ENCODE measurements at places on chromosomes 3 and 15.

DNA sequence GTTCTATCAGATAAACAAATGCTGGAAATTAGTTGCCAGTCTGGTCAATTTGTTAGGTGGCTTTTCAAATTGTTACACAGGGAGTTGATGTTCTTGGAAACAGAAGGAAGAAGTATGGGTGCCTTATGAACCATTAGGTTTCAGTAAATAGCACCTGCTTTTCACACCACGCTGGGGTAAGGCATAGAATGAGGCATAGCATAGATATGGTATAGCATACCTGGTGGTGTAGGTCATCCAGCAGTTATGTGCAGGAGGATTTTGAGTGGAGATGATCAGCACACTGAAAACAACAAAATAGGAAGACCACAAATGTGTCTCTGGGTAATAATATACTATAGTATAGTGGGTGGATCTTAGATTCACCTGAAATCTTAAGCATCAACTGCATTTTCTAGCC, 121.4 kb downstream of the GMPS start:
- no peak for DNase-seq

DNA sequence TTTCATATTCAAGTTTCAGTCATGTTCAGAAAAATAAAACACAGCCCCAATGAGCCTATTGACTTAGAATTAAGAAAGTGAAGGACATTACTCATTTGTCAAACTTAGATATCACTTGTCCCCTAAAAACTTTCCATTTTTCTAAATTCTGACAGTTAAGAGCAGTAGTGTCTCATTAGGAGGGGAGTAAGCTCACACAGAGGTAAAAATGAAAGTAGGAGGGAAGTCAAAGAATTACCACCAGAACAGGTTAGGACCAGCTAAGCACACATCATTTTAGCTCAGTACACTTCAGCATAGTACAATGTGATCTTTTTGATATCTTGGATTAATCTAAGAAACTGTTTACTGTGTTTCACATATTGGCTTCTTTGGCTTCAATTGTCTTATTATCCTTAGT, 64.3 kb downstream of the OSTN start:
- no peak for DNase-seq

- DNase-seq, result no peak
Observed at GRCh38 chr3:178352326-178353005, 183.8 kb upstream of the KCNMB2 start.

DNA sequence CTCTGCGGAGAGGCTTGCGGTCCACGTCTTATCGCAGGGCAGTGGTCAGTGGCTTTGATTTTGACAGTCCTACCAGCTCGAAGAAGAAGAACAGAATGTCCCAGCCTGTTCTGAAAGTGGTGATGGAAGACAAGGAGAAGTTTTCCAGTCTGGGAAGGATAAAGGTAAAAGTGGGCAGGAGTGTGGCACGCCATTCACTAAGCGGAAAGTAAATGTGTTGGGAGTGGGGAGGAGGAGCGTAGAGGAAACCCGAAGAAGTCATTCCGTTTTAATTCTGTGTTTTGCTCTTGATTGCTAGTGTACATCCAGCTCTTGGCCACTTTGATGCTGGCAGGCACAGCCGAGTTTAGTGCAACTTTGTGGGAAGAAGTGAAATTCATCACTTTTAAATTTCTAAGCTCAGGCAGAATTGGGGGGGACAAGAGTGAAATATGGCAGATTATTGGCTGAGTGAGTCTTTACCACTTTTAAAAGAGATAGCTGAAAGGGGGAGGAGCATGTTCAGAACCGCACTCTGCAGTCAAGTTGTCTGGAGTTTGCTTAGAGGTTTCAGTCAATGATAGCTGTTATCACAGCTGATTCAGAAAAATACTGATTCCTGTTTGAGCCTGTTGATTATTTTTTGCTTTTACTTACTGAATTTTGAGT, 1.8 kb downstream of the ARHGEF26 start:
- DNase-seq, result no peak

- no peak for DNase-seq
Observed at GRCh38 chr3:39146611-39147591, 6.5 kb downstream of the CSRNP1 start.

DNA sequence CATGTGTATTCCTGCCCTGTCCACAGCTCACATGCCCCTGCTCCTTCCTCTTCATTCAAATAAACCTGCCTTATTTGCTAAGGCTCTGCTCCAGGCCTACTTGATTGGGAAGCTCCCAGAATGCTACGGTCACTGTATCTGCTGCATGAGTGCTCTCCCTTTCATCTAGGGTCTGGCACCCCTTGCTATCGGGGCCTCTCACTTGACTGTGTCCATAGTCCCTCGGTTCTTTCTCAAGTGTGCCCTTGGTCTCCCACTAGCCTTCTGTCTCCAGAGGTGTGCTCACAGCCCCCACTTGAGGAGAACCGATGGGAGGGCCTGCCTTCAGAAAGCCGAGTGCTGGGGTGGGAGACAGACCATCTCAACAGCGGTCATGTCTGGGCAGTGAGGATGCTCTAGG, 57.4 kb upstream of the NMNAT3 start:
- DNase-seq, result no peak

DNA sequence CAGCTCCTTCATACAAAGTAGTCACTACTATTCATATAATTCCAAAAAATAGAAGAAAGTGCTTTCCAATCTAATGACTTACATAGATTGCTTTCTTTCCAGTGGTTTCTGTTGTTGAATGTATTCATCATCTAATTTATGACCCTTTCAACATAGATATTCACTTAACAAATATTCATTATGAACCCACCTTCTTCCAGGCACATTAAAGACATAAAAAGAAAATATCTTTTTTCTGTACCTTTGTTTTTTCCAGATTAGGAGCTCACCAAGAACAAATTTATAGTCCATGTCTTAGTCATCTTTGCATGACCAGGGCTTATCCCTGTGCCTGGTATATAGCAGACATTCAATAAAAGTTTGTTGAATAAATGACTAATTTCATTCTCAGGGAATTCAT, 32.4 kb upstream of the PDZRN3 start:
- no peak for DNase-seq

GRCh38 chr3:157327018-157327417, 109.6 kb upstream of the PTX3 start:
- DNase-seq, result no peak

DNA sequence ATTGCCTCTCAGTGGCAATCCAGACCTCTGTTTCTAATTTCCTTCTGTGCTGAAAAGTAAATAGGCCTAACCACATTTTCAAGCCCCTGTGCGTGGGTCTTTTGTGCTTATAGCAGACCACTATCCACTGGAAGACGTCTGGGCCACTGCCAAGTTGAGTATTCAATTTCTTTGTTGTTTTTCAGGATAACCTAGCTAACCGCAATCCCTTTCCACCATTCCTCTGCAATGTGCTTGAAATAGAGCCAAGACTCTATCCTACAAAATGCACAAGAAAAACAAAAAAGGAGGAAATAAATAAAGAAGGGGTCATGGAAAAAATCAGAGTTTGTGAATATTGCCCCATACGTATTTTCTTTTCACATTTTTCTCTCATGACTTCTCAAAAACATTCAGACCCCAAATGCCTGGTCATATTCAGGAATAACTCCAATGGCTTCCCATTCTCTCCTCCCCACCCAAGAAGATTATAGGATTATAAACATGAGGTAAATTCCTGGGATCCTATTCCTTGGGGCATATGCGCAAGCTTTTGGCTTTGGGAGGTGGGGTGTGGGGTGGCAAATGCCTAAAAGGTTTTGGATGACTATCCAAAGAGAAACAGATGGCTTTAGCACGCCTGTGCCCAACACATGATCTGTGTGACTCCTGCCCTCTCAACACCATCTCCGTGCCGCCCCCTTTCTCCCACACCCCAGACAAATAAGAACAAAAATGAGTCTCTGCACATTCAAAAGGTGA, 217.9 kb upstream of the THBS1 start:
- no peak for DNase-seq

GRCh38 chr3:13748276-13748879, 131.5 kb downstream of the WNT7A start:
- no peak for DNase-seq

DNA sequence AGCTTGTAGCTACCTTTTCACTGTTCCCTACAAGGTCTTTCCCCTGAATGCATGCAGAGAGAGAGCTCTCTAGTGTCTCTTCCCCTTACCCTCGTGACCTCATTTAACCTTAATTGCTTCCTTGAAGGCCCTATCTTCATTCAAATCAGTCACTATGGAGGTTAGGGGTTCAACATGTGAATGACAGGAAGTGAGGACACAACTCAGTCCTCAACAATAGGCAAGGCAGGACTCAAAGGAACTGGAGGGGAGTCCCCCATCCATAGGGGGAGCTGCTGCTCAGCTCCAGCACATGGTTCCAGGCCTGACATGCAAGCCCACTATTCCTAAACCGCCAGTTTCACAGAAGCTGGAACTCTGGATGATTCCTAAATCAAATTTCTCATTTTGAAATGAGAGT, 33.8 kb upstream of the GYG1 start:
- no peak for DNase-seq

- no peak for DNase-seq
Observed at GRCh38 chr3:18890449-18890848, 257.9 kb upstream of the KCNH8 start.

DNA sequence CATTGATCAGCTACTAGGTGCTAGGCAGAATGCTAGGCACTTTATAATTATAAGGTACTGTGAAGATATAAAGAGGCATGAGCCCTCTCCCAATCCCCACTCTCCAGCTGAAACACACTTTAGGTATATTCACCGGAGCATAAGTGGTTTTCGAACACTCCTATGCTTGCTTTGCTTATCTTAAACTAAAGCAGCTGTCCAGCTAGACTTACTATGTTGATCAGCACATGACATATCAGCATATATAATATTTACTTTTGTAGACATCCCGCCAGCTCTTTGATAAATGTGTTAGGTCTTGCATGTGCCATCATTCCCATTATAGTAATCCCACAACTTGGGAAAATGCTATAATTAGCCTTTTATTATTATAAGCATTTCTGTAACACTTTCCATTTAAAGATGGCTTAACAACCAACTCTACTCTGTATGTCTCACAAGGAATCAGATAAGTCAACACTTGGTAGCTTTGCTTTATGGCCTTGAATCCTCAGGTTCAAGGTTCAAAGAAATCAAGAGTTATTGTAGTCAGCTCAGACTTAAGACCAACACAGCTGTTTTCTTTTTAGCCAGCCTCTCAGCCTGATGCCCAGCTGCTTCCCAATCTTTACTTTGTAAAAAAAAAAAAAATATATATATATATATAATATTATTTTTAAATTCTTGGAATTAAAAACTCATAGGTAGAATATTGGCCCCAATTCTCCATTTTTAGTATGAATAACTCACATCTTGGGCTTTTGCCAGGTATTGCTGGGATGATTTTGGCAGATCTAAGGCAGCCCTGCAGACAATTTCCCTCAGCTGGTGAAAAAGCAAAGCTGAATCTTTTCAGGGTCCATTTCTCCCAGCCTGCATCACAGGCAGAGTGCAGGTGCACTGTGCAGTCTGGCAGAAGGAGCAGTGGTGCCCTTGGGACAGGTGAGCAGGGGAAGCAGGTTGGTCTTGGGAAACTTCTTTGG, 104.2 kb downstream of the THRB start:
- no peak for DNase-seq

GRCh38 chr3:46527239-46527638, 29.5 kb downstream of the RTP3 start:
- no peak for DNase-seq

- no peak for DNase-seq
Observed at GRCh38 chr3:123394391-123395020, 54.4 kb downstream of the ADCY5 start.

DNA sequence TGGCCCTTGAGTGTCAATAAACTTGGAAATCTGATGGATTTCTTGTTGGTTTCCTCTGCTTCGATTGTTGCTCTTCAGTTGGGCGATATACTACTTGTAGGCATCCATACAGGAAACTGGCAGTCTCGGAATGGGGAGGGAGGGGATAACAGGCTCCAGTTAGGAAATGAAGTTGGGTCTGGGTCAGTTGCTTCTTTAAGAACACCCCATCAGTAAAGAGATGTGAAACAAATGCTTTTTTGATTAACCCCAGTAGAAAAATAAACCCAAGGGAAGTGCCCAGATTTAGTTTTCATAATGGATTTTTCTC, 681 bp downstream of the CHMP2B start:
- DNase-seq, result no peak

DNA sequence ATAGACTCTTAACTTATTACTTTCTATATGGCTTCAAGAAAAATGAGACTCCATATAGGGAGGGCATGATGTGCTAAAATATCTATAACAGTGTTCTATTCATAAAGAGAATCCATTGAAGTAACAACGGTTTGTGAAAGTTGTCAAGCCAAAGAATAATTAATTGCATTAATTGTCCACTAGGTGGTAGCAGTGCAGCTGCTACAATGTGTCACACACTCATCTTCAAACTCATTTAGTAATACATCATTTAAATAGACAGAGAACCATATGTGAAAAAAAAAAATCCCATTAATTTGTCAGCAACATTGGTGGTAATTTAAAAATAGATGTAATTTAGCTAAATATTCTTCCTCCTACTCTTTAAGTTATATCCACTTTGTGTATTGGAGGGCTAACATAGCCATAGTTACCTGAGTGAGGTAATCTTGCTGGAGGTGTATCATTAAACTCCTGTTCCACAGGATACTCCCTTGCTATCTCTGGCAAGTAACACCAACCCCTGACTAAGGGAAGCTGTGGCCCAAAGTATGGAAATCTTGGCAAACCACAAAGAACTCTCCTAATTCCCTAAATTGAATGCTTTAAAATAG, 3.7 kb upstream of the CPA3 start:
- peak; percentile 14 for DNase-seq

DNA sequence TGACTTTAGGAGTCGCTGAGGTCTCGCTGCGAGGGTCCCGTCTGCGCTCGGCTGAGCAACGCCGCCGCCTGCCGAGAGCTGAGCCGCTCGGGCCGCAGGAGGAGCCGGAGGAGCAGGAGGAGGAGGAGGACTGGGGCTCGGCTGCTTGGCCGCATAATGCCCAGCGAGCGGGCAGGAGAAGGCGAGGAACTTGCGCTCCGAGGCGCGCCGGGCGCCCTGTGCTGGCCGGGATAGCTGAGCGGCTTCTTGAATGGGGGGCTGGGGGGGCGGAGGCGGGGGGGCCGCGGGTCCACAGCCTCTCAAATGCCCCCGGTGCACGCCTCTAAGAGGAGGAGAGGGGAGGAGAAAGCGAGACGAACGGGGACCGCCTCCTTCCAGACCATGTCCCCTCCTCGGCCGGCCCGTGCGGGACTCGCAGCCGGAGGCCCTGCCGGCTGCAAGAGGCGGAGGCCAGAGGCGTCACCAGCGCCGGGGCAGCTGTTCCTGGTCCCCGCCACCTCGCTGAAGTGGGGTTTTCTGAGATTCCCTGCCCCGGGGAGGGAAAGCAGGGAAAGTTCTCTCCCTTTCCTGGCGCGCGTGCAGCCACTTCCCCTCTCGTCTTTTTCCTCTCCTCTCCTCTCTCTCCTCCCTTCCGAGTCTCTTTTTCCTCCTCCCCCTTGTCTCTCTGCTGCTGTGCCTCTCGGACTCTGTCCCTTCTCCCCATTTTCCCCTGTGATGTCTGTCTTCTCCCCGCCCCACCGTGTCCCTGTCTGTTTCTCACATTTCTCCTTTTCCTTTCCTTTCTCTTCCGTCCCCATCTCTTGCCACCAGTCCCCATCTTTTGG, at the start of gene ADAMTS9:
Gene ADAMTS9, minus strand, starts transcription at position 220 of the 824 bp plus-strand sequence. CDS start 343 bp downstream, outside the sequence.
- no peak for DNase-seq

GRCh38 chr15:99635794-99636193, 70.0 kb downstream of the MEF2A start:
- no peak for DNase-seq

All from NCI-H1417 treated with DMSO at 0.1 percent for 48 hours (cell line).